C1 segment of cervical spinal cord (tissue), 14 donors: ENCODE measurements at places on chromosomes 5 and 9.

DNA sequence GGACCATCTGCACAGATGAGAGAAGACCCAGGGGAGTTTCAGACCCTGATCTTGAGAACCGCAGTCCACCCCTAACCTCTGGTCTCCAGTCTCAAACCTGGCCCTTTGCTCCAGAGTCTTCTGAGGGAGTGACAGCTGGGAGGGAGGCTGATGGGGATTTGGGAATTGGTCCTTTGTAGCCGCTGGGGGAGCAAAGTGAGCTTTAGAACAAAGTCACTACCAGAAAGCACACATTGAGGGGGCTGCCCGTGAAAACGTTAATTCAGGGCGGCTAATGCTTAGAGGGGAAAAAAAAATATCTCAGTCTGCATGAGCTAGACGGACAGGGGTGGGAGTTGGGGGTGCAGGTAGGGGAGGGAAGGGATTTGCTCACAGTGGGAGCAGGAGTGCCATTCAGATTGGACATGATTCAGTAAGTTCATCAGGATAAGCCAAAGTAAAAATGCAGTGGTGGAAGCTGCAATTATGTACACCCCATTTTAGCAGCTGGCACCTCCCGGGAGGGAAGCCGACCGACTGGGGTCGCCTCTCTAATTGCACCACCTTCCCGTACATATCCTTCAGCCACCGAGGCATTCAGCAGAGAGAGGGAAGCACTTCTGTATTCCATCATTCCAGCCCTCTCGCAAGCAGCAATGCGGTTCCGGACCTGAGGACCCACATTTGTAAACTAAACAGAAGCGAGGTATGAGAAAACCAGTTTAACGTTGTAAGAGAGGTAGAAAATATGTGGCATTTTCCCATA, 123.4 kb upstream of the RETREG1 start:
- no peak for DNase-seq

DNA sequence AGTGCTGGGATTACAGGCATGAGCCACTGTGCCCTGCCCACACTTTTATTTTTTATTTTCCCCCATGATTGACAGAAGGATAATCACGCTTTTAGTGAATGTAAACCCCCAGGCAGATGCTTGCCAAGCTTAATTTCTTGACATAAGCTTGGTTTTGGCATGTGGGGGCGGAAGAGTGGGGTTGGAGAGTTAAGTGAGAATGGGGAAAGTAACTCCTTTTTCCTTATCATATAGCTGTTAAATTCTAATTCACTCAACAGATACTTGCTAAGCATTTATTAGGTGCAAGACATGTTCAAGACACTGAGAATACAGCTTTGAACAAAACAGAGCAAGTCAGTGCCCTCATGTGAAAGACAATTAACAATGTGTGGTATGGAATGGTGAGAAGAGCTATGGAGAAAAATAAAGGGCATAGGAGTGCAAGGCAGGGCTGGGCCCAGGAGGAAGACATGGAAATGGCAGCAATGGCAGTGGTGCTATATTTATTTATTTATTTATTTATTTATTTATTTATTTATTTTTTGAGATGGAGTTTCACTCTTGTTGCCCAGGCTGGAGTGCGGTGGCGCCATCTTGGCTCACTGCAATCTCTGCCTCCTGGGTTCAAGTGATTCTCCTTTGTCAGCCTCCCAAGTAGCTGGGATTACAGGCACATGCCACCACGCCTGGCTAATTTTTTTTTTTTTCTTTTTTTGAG, 2.2 kb downstream of the SLC26A2 start:
- DNase-seq, result no peak

DNA sequence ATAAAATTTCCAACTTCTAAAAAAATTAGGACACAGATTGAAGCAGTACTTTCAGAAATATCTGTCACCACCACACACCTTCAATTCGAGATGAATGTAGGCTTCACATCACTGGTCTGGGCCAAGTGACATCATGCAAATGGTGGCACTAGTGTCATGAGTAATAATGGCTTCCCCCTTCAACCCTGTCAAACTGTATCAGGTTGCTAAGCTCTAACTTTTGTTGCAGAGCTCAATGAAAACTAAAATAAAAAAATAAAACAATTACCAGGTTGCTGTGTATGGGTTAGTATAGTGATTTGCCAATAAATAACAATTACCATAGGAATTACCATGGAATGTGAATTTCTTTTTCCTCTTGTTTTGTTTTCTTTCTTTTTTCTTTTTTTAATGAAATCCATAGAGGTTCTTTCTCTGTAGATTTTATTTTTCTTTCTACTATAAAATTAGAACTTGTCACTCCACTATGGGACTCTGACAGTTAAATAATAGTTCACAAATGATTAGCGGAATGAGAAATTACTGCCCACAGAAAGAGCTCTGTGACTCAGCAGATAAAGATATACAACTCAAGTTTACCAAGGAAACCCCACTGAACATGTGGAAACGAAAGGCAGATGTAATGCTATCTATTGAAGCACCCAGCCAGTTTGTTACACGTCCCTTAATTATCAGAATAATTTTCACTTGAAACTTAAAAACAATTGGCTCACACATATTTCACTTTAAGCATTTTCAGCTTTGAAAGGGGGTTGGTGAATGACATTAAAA, 783.8 kb upstream of the WWC1 start:
- DNase-seq, result no peak

DNA sequence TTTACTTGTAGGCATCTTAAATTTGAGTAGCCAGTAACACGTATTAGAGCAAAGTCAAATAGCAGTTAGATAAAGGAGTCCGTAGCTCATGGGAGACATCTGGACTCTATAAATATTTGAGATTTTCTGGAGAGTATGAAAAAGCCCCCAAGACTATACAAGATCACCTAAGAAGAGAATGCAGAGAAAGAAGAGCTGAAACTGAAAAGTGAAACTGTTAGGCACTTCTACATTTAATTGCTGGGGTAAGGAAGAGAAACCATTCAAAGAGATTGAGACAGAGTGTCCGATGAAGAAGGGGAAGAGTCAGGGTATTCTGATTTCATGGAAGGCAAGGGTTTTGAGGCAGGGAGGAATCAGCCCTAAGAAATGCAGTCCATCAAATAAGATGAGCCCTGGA, 2372.1 kb downstream of the MAT2B start:
- no peak for DNase-seq

DNA sequence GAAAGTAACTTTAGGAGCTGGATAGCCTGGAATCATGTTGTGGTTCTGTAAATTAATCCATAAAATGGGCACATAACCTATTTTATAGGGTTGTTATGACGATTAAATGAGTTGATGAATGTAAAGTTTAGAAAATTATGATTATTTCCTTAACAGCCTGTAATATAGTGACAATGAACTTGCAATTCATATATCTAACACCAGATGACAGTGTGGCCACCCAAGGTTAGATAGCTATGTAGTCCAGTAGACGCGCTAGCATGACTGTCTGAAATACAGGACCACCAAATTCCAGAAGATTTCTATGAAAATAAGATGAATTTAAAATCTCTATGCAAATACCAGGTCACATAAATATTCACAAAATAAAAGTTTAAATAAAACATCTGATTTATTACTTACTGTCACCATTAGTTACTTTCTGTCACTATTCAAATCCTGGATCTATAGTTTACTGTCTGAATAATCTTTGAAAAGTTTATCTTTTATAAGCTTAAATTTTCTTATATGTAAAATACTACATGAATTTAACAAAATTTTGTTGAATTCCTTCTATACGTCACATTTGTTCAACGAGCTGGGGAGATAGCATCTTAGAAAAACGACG, 26.1 kb upstream of the MACIR start:
- DNase-seq, result no peak

- DNase-seq, result no peak
These were observed 59.0 kb upstream of the NUDT12 start for GRCh38 chr5:103621548-103621930.

DNA sequence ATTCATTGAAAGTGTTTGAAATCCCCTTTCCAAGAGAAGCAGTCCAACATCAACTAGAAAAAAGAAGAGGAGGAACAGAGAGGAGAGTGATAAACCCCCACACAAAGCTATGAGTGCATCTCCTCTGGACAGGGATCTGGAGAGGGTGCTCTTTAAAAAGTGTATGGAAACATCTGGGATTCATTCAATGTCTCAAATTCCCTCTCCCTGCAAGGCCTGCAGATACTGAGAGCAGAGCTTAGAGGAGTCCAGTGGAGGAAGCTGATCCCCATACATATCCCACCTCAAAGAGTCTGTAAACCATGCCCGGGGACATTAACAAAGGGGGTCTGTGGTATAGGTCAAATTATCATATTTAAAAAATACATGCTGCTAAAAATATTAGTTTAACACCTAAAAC, 2.2 kb downstream of the SPOCK1 start:
- no peak for DNase-seq

DNA sequence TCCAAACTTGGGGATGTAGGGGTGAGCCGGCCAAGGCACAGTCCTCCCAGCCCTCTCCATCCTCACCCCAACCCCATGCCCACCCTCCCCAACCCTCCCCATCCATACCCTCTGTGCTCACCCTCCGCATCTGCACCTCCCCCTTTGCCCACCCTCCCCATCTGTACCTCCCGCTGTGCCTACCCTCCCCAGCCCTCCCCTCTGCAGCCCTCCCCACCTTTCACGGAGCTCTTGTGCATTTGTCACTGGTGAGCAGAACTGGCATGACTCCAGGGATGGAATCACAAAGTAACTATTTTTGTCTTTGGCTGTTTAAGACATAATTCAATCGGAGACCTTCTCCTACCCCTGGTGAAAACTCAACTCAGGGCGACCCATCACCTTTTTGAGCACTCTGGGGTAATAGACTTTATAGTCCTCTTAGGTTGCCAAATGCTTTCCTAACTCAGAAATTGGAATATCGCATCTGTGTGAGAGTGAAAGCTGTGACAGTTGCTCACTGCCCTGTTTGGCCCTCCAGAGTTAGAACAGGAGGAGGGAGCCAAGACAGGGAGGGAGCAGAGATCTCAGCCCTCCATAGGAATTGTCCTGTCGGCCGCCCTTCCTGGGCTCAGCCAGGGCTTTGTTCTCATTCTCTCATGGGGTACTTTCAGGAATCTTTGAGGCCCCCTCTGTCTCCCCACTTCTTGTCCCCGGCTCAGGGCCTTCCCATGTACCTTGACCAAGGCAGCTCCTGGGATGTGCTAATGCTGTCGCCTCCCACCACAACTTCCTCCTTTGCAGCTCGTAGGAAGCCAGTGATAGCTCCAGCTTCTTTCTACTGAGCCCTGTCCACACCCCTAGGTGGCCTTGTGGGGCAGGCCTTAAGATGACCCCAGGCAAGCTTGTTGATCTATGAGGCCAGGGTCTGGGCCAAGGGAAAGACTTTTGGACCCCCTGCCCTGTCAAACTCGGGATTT, 36.2 kb downstream of the OTULIN start:
- no peak for DNase-seq

DNA sequence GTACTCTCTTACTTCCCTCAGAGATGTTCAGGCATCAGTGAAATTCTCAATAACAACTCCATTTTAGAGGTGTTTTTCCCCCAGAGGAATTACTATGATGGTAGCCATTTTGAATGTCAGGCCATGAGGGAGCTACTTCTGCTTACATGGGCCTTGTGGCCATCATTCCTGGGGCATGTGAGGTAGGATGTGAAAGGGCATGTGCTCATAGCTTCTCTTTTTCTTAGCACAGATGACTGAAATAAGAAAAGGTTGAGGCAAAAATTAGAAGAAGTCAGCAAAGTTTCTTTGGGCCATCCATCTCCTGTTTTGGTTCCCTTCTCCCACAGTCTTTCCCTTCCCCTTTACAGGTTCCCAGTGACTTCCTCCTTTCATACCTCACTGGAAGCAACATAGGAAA, 68.8 kb downstream of the FEM1C start:
- DNase-seq, result no peak

- no peak for DNase-seq
These were observed 21.8 kb downstream of the TNIP1 start for GRCh38 chr5:151058891-151059489.

DNA sequence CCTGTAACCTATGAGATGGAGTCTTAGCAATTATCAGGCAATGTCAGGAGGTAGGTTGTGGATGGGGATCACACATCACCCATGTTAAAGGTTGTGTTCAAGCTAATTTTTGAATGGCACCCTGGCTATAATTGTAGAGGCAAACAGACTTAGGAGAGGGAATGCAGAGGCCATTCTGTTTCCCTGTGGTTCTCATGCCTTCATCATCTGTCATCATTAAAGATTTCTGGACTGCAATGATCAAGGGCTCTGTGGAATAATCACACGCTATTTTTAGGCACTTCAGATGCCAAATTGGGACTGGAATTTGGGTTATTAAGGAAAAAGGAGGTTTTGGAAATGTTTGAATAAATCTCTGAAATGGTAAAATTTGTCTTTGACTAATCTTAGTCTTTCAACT, 1065.4 kb downstream of the TAF11L14 start:
- no peak for DNase-seq

GRCh38 chr5:98460536-98460935, 312.9 kb upstream of the RGMB start:
- DNase-seq, result no peak

GRCh38 chr9:35553670-35554543, 51.2 kb upstream of the TESK1 start:
- peak; percentile 75 for DNase-seq

DNA sequence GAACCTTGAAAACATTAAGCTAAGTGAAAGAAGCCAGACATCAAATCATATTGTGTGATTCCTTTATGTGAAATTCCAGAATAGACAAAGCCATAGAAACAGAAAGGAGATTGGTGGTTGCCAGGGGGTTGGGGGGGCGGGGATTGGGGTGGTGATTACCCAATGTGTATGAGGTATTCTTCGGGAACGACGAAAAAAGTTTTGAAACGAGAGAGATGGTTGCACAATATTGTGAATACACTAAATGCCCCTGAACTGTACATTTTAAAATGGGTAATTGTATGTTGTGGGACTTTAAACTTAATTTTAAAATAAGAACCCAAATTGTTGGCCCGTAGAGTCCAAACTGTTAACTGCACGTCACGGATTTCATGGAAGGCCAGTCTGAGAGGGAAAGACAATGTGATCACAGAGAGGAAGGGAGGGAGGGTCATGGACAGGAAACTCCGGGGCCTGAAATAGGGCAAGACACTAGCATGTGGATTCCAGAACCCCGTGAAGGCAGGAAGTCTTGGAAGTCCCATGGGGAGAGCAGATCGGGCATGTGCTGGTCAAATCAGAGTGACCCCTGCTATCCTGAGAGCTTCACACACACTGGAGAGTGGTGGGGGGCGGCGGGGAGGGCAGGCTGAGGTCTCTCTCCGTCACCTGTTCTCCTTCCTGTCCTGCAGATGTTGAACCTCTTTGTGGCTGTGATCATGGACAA, 218.4 kb downstream of the CACNA1B start:
- DNase-seq, result no peak

DNA sequence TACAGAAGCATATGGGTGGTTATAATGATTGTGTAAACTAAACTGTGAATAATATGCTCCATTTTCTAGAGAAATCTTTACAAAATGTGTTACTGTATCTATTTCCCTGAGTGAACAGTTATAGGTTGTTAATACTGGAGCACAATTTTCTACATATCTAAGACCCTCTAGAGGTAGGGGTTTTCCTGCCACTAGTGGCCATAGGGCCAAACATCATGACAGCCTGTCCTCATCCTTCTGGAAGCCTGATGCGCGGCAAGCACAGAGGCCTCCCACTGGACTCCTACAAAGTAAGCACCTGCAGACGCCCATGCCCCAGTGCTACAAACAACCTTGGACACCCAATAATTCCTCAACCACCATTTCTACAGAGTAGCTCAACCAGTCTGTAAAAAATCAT, 1.9 kb upstream of the SNX18 start:
- no peak for DNase-seq

GRCh38 chr9:87753313-87753712, 27.4 kb downstream of the CTSL start:
- DNase-seq, result no peak
